ENCODE measurements at places on chromosomes 6 and 20. TPM values are rescaled to one million over a fixed set of nuclear protein-coding genes. Genes with fewer than 3 reads are reported as not detected.

The TMC2 gene
- total RNA-seq: not detected

The PPIL6 gene
- total RNA-seq: not detected

DNA sequence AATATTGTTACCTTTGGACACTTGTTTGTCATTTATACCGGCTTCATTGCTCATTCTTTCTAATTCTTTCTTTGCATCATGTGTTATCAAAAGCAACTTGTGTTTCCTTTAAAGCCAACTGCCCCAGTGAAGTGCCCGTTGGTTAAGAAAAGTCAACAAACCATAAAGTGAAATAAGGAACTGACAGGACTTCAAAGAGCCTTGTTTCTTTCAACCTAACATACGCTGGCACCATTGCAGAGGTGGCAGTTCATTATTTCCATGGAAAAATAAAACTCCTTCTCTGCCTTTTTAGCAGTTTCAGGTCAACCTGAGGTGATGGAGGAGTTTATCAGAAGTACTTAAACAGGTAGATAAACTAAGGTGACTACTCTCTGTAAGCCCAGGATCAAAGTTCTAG lies 28.8 kb downstream of the FERMT1 start:
- DNase-seq: no peak

DNA sequence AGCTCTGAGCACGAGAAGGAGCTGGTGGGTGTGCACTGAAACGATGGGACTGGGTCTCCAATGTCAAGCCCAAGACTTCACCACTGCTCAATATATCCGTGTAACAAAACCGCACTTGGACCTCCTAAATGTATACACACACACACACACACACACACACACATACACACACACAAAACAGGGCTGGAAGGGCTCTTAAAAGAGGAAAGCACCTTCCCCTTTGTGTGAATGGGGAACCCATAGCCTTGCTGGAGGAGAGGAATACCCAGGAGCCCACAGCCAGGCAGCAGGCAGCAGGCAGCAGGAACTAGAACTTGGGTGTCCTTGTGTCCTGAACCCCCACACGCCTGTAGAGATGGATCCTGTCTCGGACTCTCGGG lies 29.8 kb downstream of the TGM2 start:
- no peak for DNase-seq

DNA sequence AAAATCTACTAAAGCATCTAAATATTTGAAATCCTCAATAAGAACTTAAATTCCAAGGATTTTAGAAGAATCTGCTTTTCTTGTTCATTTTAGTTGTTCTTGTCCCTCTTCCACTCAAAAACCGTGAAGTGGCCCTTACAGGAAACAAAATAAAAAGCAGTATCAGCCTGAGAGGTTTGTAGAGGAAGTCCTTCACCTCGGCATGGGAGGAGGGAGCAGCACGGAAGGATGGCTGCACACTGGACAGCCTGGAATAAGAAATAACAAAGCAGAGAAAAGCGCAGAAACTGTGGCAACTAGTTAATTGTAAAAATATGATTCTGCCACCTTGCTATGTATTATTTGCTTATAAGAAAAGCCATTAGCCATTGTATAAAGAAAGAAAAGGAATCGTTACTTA lies 46.1 kb downstream of the RALGAPA2 start:
- DNase-seq: no peak

DNA sequence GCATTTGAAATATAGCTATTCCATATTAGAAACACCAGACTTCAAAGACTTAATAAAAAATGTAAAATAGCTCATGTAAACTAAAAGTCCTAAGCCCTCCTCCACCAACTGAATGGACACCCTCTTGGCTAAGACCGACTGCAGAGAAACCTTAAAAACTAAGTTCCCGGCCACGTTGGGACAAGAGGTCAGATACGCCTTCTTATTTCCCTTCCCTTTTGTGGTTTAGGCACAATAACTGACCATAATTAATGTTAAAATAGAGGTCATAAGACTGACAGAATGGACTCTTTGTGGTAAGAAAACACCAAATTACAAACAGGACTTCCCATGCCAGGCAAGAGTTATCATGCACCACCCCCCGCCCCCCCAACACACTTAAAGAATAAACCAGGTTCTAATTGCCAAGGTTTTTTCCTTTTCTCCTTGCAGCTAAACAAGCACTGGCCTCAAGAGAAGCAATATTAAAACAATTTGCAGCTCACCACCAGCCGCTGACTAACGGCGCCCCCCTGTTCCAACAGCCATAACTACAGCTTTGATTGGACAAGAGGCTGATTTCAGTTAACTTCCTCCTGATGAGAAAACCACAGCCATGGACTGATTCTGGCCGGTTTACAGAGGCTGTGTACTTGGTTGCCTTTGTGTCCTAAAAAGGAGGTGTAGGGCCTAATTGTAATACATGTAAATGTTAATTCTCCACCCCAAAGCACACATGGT lies 10.7 kb upstream of the LAMP5 start:
- DNase-seq: peak; percentile 61

DNA sequence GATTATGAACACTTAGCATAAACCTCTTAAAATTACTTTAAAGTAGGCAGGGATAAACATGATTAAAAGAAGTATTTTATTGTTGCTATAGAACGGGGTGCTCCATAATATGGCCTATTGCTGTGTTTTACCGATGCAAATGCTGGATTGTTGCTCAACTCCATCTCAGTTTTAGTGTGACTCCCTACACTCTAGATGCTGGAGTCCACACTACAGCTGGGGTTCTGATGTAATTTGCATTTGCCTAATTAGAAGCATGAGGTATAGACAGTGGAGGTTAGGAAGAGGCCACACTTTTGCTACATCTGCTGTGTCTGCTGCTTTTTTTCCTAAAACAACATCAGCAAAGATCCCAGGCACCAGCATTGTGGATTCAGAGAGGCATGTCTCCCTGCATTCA lies 6.7 kb upstream of the HMGN3 start:
- DNase-seq: no peak

- DNase-seq: no peak
These were observed 146.8 kb downstream of the RPS12 start for GRCh38 chr6:132961122-132961521.

The PLAGL2 gene
- total RNA-seq: 30.5 TPM

- DNase-seq: no peak
These were observed 136.3 kb downstream of the MRPL14 start for GRCh38 chr6:43990627-43991619.

- no peak for DNase-seq
These were observed 119.8 kb downstream of the SGK1 start for GRCh38 chr6:134198093-134198492.

DNA sequence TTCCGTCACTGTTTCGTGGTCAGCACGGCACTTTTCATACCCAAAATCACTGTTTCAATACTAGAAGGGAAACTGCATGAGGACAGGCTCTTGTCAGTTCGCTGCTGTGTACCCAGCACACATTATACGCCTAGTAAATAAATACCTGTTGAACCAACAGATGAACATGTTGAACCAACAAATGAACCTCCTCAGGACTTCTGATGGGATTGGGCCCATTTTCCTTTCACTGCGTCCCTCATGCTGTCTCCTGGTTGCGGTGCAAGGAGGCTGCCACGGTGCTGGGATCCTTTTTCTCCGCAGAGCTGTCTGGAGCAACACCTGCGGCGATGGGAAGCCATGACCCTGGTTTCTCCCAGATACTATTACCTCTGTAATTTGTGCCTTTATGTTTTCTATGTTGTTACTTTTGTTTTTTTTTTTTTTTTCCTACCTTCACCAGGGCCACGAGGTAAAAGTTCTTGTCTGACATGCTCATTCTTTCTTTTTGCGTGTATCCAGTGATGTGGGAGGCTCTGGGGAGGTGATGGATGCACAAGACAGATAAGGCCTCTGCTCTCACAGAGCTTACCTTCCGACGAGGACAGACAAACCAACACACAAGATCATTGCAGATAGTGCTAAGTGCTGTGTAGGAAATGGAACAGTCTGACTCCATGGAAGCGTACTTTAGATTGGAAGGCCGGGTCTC lies 1.1 kb downstream of the VAPB start:
- DNase-seq: no peak

The PLCB1 gene
- 0.82 TPM for total RNA-seq

DNA sequence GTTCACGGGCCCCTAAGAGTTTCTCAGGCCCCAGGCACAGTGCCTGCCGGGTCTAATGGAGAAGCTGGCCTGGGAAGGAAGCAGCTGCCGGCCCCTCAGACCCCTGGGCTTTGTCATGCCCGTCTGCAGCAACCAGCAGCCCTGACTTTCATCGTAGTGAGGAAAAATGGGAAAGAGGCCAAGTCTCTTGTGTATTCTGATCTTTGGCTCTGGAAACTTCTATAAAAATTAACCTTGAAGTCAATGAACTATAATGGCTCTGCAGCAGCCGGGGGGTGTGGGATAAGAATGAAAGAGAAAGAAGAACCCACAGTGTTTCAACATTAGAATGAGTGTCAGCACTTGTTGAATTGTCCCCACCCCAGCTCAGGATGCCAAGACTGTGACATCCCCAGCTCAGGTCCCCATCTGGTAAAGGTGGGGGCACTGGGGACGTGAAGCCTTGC lies 12.9 kb downstream of the TGM2 start:
- DNase-seq: no peak

The PLCB4 gene
- not detected for total RNA-seq

The ZNF341 gene
- 3.0 TPM for total RNA-seq

- DNase-seq: no peak
These were observed 41.1 kb upstream of the RFPL4B start for GRCh38 chr6:112305795-112306564.

GRCh38 chr6:96907498-96907897 lies 9.8 kb upstream of the NDUFAF4 start:
- DNase-seq: no peak

The PKHD1 gene
- total RNA-seq: 0.11 TPM

The CDS2 gene
- total RNA-seq: 26.8 TPM

DNA sequence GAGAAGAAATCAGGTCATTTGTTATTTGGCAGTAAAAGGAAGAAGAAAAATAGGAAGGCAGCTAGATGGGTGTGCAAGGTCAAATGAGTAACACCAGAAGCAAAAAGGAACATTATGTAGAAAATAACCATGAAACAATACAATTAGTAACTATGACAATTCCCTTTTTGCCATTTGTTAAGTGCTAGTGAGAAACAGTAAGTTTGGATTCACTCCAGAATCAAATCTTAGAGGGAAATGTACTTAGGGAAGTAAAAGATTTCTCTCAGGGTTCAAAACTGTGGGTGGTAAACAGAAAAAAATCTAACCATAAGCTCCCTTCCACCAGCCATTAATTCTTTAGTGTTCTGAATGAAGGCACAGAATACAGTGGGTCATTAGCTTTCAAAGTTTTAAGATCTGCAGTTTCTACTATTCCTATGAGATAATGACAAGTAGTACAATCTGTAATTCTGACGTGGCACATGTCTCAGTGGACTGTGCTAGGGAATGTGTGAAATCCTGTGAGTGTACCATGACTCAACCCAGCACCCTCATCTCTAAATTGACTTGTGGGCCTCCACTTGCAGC lies 17.1 kb downstream of the REPS1 start:
- no peak for DNase-seq

The NRN1 gene
- total RNA-seq: 7.9 TPM

GRCh38 chr6:69280858-69281257 lies 516.0 kb downstream of the LMBRD1 start:
- DNase-seq: no peak

GRCh38 chr20:63648190-63648589 lies 5.0 kb downstream of the STMN3 start:
- DNase-seq: no peak

DNA sequence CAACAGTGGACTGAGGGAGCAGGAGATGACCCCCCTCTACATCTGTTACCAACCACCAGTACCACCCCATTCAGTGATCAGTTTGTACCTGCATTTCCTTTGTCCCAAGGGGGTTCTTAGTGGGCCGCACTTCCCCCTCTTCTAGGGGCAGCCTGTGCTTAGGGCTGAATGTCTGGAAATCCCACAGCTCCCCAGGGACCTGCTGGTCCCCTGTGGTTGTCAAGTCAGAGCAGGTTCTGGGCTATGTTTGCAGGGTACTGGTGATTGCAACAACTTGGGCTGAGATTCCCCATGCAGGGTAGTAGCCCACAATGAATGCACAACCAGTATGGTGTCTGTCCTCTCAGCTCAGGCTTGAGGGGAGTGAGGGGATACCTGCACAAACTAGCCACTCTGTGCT lies 39.7 kb upstream of the COL10A1 start:
- no peak for DNase-seq

DNA sequence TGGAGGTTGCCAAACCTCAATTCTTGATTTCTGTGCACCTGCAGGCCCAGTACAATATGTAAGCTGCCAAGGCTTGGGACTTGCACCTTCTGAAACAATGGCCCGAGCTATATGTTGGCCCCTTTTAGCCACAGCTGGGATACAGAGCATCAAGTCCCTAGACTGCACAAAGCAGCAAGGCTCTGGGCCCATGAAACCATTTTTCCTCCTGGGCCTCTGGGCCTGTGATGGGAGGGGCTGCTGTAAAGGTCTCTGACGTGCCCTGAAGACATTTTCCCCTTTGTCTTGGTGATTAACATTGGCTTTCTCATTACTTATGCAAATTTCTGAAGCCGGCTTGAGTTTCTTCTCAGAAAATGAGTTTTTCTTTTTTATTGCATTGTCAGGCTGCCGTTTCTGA lies 40.5 kb upstream of the SLC35F1 start:
- DNase-seq: no peak

DNA sequence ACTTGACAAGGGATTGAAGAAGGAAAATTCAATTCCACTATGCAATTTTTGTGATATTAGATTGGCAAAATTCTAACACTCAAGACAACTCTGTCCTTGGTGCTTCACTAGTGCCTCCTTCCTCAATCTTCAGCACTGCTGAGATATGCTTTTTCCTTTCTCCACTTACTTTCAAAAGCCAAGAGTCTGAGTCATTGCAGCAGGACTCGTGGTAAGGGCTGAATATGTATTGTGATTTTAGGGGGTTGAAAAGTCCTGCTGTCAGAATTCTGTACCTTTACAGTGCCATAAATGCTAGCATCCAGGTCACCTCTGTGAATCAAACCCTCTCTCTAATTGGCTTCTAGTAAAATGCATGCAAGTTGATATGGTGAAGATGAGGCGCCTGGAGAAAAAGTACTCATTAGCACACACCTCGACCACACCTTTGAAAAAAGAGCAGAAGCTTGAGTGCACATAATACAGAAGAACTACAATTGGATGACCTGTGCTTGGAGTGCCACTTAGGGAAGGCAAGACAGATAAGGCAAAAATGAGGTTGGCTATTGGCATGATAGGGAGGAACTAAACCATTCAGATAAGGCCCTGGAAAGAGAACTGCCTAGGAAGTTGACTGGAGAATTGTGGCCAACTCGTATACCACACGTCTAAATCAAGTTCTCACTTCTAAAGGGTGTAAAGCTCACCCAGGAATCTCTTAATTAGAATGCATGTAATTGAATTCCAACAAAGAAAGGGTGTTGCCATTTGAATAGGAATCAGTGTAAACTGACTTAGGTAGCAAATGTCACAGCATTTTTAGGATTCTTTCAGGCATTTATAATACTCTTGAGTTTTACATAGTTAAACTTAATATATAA lies 43.6 kb upstream of the FAM83B start:
- no peak for DNase-seq

DNA sequence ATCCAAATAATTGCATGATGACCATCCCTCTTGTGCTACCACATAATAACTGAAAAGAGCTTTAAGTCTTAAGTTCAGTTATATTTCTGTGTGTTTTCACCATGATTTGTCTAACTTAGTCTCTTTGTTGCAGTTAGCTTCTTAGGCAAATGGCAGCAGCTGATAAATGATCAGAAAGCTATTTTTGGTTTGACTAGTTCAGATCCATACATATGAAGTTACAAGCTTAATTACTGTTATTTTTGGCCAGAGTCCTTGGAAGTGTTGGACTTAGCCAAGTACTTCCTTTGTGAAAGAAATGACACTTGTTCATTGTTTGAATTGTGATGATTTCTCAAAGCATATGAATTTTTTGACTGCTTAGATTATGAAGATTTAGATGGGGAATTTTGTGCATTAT lies 54.2 kb downstream of the HIVEP1 start:
- no peak for DNase-seq
